ENCODE measurements at places on chromosomes 5 and 9. TPM values are rescaled to one million over a fixed set of nuclear protein-coding genes. Genes with fewer than 3 reads are reported as not detected.

FCN2 gene
- not detected for total RNA-seq

GPBP1 gene
- total RNA-seq: 72.8 TPM

OMD gene
- total RNA-seq: 0.07 TPM

PCDHB14 gene
- total RNA-seq: 0.78 TPM

SARDH gene
- total RNA-seq: 0.35 TPM

HAUS6 gene
- 19.3 TPM for total RNA-seq

LARP1 gene
- 72.1 TPM for total RNA-seq

WDR38 gene
- 0.07 TPM for total RNA-seq

EQTN gene
- not detected for total RNA-seq

TMEM215 gene
- total RNA-seq: 0.18 TPM

AP3S1 gene
- total RNA-seq: 66.8 TPM

TNPO1 gene
- 576 TPM for total RNA-seq

CYLC2 gene
- not detected for total RNA-seq

FOXD4L3 gene
- not detected for total RNA-seq

DNA sequence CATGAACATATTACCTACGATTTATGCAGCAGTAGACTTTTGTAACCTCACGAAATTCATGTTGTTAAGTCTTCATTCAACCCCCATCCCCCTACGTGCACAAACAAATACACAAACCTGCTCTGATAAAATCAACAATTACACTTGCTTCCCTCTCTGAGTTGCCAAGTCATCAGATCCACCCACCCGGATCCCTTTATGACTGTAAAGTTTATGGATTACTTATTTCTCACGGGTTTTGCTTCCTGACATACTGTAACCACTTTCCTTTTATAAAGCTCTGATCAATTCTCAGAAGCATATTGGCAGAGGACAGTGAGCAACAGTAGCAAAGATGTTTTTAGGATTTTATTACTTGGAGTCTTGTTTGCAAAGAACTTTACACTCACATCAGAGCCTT is 70.5 kb downstream of the MLLT3 start:
- DNase-seq: no peak

GRCh38 chr5:126624534-126624933 is 23.8 kb downstream of the PHAX start:
- peak; percentile 17 for DNase-seq

GRCh38 chr9:122141671-122142070 is 17.9 kb downstream of the NDUFA8 start:
- DNase-seq: no peak

DNA sequence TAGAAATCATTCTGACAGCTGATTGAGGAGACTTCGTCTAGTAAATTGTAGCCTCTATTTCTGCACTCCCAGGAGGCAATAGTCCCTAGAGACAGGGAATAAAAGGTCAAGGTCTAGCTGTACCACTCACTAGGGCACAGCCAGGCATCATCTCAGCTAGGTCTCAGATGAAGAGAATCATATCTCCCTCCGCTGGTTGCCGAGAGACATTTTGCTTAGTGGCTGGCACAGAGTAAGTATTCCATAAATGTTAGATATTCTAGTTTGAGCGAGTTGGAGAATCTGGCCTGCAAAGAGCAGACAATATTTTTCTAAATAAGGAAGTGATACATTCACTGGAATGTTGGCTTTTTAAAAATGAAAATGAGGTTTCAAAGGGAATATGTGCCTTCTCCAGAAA is 180.4 kb upstream of the ACTBL2 start:
- DNase-seq: no peak

GRCh38 chr5:38803246-38803645 is 42.6 kb upstream of the OSMR start:
- no peak for DNase-seq

- DNase-seq: no peak
Observed at GRCh38 chr9:37148181-37148580, 27.8 kb downstream of the ZCCHC7 start.

GRCh38 chr9:94922098-94922607 is 195.7 kb downstream of the AOPEP start:
- DNase-seq: no peak

GRCh38 chr9:6581253-6581652 is 64.3 kb downstream of the GLDC start:
- no peak for DNase-seq

GRCh38 chr5:88727705-88728313 is 155.2 kb downstream of the MEF2C start:
- no peak for DNase-seq

GRCh38 chr9:27924502-27924901 is 351.2 kb upstream of the C9orf72 start:
- no peak for DNase-seq

DNA sequence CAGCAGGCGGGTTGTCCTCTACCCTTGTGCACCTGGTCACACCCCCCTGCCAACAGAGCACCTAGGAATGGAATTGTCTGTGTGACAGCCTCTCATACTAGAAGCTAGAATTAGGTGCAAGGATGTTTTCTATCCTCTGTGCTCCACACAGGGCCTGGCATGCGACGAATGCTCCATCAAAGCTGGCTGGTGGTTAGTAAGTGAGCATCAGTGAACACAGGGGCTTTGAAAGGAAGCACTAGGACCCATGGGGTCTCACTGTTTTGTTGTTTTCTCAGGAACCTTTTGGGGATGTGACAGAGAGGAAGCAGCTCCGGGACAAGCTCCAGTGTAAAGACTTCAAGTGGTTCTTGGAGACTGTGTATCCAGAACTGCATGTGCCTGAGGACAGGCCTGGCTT is 32.3 kb downstream of the GALNT12 start:
- DNase-seq: no peak

DNA sequence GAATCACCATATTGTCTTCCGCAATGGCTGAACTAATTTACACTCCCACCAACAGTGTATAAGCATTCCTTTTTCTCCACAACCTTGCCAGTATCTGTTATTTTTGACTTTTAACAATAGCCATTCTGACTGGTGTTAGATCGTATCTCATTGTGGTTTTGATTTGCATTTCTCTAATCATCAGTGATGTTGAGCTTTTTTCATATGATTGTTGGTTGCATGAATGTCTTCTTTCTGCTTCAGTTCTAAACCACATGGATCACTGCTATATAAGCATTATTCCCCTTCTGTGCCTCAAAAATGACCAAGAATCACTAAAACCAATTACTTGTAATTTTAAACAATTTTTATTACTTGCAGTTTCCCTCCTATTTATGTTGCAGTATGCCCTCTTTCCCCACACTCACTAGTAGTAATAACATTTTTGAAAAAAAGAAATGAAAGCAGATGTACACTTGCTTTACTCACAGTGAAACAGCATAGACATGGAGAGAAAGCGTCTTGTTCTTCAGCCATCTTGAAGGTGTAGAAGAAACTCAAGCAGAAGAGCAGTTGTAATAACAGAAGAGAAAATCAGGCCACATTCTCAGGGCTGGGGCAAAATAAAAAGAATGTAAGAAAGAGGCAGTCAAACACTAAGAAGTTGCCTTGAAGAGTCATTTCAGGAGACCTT is 4.5 kb upstream of the TMEM252 start:
- no peak for DNase-seq

DNA sequence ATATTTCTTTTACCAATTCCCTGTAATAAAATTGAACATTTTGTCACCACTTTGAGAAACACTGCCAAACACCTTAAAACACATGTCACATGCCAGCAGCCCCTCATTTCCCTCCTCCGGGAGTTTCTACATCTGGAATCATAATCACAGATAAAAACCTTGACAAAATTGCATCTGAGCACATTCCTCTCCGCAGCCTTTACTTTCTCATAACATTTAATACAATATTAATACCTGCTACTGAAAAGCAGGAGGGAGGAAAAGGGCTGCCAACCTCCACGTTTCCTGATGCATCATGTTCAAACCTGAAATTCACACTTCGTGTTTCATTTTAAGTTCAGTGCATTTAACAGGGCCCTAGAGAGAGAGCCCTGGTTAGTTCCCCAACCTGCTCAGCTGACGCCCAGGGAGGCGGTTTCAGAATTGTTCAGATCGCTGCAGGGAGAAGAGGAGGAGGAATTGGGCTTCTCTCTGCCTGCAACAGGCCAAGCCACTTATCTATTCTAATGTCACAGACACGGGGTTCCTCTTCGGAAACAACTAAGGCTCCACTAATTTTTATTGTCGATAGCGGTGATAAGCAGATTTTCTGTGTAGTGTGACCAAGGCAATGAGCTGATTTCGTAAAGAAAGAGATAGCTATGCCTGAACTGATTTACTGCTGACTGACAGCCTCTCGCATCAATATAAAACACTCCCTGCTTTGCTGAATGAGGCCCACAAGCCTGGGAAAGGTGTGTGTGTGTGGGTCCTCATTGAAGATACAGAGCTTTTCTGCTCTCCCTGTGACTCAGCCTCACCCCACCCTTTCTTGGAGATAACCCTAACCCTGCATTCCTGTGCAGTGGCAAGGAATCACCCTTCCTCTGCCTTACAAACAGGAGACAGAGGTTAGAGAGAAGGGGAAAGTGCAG is 4.9 kb upstream of the LHX2 start:
- no peak for DNase-seq

DNA sequence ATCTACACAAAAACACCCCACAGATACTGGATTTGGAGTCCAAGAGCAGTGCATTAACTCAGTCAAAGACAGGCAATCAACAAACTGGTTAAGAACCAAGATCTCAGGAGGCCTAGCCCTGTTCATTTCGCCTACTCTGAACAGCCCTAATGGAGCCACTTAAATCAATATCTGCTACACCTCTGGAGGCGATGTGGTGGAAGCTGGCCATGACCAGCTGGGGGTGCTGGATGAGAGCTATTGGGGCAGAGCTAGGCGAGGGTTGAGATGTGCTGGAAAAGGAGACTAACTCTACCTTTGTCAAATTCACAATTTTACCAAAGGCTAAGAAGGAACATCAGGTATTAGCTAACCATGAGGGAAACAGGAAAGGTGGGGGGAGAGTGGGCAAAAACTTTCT is 23.3 kb upstream of the ARSB start:
- DNase-seq: no peak

- DNase-seq: no peak
Observed at GRCh38 chr5:11390291-11390767, 513.9 kb downstream of the CTNND2 start.

DNA sequence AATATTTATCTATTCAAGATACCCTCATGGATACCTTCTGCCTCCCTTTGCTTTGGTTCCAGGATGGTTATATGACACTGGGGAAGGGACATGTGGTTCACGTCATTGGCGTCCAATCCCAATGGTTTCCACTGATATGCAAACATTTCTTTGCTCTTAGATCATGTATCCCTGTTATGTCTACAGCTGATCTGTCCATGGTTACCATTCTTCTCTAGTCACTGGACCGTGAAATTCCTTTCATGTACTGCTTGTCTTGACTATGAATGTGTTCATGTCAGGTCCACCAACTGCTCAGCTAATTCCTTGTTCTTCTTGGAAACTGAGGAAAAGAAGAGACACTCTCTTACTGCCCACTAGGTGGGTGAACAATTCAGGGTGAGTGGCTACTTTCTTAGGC is 391.1 kb upstream of the ZNF608 start:
- DNase-seq: no peak

GRCh38 chr5:58898538-58898937 is 315.7 kb downstream of the RAB3C start:
- no peak for DNase-seq

- DNase-seq: no peak
Observed at GRCh38 chr5:108459769-108460168, 77.9 kb upstream of the FBXL17 start.

DNA sequence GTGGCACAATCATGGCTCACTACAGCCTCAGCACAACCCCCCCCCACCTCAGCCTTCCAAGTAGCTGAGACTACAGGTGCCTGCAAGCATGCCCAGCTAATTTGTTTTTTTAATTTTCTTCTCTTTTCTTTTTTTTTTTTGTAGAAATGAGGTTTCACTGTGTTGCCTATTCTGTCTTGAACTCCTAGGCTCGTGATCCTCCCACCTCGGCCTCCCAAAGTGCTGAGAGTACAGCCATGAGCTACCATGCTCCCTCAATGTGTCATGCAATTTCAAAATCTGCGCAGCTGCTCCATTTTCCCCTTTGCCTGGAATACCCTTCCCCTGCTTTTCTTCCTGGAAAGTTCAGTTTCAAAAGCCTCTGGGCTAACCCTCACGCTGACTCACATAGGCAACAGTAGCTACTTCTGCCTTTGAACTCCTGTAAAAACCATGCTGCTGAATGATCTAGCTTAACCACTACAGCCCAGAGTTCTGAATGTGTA is 71.0 kb upstream of the IL7R start:
- no peak for DNase-seq

DNA sequence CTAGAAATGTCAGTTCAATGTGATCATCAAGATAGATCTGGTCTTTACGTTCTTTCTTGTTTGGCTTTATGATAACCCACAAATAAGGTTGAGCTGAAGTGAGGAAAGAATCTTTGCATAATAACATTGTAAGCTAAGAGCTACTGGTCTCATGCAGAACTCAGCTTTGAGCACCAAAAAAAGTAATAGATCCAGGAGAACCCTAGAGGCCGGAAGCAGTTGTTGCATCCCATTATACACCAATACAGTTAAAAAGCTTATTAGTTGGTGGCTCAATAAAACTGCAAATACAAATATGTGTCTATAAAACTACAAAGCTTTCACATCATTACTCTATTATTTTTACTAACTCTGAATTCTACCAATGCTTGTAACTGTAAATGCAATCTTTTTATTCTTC is 85.5 kb upstream of the NUDT12 start:
- no peak for DNase-seq

DNA sequence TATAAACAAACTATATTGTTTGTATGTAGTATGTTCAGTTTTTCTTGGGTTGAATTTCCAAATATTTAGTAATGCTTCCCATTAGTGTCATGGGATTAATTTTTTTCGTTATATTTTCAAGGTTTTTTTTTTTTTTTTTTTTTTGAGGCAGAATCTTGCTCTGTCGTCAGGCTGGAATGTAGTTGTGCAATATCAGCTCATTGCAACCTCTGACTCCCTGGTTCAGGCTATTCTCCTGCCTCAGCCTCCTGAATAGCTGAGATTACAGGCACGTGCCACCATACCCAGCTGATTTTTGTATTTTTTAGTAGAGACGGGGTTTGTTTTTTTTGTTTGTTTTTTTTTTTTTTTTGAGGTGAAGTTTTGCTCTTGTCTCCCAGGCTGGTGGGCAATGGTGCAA is 10.6 kb downstream of the DDX46 start:
- DNase-seq: no peak

- DNase-seq: no peak
Observed at GRCh38 chr5:17364987-17365810, 132.8 kb upstream of the TAF11L2 start.

DNA sequence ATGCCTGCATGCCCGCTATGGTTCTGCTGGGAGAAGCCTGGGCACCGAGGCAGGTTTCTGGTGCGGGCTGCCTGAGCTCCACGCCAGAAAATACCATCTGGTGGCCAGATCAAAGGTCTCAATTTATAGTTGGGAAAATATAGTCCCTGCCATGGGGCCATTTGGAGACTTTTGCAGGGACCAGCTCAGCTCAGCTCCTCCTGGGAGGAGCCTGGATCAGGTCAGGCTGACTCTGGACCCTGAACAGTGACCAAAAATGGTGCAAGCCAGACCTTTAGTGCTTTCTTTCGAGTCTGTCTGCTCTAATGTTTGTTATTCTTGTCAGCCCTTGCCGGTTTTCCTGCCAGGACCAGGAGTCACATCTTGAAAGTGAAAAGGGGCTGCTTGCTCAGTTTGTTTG is 31.8 kb downstream of the HMCN2 start:
- DNase-seq: no peak

Data from pulmonary artery endothelial cell (primary cell).